Stimulated activated CD4-positive, alpha-beta T cell treated with anti-CD3 and anti-CD28 coated beads, Interleukin-4, amount 100 ng/mL, for 1 hour (primary cell): ENCODE measurements at places on chromosomes 12 and 14.

DNA sequence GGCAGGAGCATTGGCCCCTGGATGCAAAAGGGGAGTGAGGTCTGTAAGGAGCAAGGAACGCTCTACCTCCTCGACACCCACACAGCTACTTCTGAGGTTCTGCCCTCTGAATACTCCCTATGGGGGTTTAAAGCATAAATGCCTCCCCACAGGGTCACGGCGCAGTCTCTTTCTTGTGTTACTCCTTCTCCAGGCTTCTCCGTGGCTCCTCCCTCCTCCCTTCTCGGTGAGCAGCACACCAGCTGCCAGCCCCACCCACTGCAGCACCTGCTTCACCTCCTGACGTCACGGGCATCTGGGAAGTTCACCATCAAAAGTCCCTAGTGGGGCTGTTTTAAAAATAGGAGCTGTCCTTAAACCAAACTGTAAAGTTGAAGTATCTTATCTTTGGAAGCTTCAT is 67.3 kb downstream of the SPTB start:
- DNase-seq, result peak; percentile 29

- no peak for DNase-seq
Measured at GRCh38 chr14:99619835-99620834, 16.1 kb upstream of the CCDC85C start.

DNA sequence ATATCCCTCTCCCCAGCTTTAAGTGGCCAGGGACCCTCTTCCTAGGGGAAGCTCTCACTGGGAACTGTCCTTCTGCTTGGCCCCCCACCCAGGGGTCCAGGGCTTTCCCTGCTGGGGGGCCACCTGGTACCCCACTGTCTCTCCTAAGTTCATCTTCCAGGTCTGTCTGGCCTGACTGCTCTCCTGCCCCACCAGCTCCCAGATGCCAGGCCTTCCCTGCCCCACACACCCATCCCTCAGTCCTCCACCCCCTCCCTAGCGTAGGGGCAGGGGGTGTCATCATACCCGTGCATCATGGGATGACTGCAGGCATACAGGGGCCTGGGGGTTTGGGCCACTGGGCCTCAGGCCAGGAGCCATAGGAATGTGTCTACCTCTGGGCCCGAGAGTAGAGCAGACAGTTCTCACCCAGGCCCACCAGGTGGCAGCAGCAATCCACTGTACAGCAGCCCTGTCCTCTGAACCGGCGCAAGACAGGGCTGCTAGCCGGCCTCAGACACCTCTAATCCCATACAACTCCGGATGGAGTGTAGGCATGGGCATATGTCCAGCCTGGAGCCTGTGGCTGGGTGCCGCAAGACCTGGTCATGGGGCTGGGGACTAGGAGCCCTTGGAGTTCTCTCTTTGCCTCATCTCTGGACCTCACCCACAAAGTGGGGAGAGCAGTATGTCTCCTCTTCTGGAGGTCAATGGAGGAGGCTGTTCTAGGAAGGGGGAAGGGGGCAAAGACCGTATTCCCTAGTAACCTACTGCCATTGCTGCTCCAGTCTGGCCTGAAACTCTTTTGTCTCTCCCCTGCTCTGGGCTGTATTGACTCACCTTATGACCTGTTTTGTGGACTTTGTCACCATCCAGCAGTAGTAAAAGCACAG is 10.0 kb upstream of the SMARCD1 start:
- peak; percentile 83 for DNase-seq

GRCh38 chr12:108665608-108666202 is 32.0 kb upstream of the SELPLG start:
- no peak for DNase-seq

DNA sequence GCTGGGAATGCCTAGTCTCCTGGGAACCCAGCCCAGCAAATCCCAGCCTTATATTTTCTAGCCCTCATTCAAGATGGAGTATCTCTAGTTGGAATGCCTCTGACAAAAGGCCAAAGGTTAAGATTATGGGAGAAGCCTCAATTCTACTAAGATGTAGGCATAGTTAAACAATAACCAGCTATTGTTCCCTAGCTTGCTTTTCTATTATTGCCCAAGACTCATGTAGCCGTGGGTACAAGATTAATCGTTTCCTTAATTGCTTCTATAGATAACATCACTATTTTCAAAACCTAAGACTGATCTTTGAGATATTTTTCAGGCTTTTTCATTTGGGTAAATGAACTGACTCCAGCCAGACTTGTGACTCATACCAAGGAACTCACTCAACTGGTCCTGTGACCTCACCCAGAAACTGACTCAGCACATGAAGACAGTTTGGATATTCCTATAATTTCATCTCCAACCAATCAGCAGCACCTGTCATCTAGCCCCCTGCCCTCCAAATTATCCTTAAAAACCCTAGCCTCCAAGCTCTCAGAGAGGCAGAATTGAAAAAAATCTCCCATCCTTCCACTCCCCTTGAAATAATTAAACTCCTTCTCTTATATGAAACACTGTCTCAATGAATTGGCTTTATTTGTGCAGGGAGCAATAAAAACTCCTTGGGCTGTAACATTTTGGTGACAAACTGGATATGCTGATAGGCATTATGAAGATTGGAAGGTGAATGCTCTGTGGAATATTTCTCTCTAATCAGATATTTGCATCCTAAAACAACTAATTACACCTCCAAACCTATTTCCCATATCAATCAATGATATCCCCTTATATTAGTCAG is 589.0 kb downstream of the C12orf50 start:
- DNase-seq, result no peak

DNA sequence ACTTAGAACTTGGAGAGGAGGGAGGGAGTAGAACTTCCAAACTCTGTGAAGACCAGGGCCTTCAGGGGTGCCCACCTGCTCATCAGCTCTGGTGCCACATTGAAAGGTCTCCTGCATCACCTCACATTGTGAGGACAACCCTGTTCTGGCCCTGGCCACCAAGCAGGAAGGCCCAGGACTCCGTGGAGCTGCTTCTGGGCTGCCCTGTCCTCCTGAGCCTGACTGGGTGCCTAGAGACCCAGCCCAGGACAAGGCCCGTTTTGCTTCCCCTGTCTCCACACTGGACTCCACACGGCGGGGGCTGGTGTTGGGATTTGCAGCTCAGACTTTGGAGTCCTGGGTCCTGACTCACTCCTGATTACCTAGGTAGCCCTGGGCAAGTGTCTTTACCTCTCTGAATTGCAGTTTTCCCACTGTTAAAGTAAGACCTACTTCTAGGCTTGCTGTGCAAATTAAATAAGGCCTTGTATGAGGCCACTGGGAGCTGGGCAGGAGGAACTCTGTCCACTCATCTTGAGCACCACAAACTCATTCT is 12.5 kb upstream of the KRT82 start:
- DNase-seq, result no peak

DNA sequence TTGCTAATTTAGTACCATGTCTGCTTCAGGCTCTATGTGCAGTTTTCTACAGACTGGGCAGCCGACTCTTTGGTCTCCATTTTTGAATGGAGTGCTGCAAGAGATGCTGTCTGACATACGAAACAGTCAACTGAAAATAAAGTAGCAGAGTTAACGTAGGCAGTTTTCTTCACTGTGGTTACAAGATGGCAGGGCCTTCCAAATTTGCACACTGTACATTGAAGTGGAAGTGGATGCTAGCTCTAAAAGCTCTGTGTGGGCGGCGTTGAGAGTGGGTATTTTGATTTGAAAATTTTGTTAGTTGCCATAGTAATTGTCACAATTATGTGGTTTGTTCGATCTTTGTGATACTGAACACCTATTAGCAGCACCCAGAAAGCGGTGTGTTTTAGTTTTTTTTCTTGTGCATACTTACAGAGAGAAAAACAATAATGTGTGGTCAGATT is 154.9 kb upstream of the ATP2B1 start:
- peak; percentile 29 for DNase-seq

GRCh38 chr12:101839324-101840283 is 8.8 kb upstream of the GNPTAB start:
- peak; percentile 56 for DNase-seq

GRCh38 chr12:89970722-89971121 is 262.1 kb upstream of the ATP2B1 start:
- no peak for DNase-seq

DNA sequence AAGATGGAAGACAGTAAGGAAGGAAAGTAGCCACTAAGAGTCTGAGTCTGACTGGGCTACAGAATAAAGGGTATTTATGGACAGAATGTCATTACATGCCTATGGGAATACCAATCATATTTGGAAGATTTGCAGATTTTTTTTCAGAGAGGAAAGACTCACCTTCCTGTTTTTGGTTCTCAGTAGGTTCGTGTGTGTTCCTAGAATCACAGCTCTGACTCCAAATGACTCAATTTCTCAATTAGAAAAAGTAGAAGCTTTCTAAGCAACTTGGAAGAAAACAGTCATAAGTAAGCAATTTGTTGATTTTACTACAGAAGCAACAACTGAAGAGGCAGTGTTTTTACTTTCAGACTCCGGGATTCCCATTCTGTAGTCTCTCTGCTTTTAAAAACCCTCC is 15.4 kb upstream of the PAPLN start:
- no peak for DNase-seq
